ENCODE measurements at places on chromosomes 12 and 14.

DNA sequence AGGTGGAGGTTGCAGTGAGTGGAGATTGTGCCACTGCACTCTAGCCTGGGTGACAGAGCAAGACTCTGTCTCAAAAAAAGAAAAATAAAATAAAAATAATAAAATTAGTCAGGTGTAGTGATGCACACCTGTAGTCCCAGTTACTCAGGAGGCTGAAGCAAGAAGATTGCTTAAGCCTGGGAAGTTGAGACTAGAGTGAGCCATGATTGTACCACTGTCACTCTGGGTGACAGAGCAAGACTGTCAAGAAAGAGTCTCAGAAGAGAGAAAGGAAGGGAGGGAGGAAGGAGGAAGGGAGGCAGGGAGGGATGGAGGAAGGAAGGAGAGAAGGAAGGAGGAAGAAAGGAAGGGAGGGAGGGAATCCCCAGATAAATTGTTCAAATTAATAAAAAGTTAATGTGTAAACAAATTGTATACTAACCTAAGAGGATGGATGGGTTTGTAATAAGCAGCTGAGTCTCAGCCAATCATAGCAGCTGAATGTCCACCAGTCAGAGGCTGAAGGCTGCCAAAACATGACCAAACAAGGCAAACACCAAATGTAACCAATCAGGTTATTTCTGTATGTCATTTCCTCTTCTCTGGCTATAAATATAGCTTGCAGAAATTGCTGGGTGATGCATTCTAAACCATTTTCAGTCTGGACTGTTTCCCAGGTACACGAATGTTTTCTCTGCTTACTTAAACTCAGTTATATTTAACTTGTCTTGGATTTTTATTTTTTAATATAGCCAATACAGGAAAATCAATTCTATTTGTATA is 6.1 kb upstream of the CDCA4 start:
- no peak for DNase-seq

GRCh38 chr12:67086116-67086515 is 183.0 kb upstream of the CAND1 start:
- DNase-seq, result no peak

DNA sequence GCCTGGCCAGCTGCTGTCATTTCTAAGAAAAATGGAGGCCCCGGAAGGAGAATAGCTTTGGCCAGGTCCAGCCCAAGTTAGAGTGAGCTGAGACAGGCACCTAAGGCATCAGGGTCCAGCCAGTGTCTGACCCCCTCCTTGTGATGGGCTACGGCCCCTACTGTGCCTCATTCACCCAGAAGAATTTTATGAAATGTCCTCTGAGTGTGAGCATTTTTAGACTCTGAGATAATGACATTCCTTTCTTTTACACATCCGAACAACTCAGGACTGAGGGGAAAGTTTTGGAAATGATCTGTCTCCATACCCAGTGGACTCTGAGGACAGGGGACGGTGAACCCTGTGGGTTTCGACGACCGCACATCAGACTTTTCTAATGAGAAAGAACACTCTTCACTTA is 50.4 kb downstream of the SLC24A4 start:
- no peak for DNase-seq

GRCh38 chr14:94771906-94772490 is 2.1 kb upstream of the GSC start:
- no peak for DNase-seq

DNA sequence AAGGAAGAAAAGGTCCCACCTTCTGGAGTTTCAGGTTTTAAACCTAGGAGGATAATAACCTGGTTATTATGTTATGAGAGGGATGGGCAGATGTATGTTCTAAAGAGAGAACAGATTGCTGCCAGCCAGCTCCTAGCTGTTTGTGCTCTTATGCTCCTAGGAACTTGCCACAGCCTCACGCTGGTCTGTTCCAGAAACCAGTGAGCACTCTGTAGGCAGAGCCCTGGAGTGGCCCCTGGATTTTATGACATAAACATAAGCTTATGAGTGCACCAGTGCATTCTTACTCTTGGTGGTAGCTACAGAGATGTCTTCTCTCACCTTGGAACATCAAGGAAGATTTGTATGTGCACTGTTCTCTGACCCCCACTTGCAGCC is 27.7 kb downstream of the KLC1 start:
- DNase-seq, result no peak

All from right renal pelvis (tissue), 4 donors.